CD4-positive, alpha-beta T cell treated with Interleukin-10 for 1 hour (primary cell): ENCODE measurements at places on chromosomes 6 and 20.
A peak's percentile ranks its signal among the peaks of the same experiment; 100 is the strongest.

GRCh38 chr6:157569543-157569942 lies 188.6 kb downstream of the ZDHHC14 start:
- DNase-seq = no peak

- DNase-seq = no peak
Observed at GRCh38 chr6:109610590-109610989, 80.4 kb downstream of the AK9 start.

GRCh38 chr6:145749632-145750031 lies 14.3 kb upstream of the EPM2A start:
- DNase-seq = no peak

- no peak for DNase-seq
Observed at GRCh38 chr6:118895261-118895560, 1.3 kb downstream of the ASF1A start.

GRCh38 chr20:9093218-9093957 lies 24.5 kb downstream of the PLCB4 start:
- DNase-seq = no peak

DNA sequence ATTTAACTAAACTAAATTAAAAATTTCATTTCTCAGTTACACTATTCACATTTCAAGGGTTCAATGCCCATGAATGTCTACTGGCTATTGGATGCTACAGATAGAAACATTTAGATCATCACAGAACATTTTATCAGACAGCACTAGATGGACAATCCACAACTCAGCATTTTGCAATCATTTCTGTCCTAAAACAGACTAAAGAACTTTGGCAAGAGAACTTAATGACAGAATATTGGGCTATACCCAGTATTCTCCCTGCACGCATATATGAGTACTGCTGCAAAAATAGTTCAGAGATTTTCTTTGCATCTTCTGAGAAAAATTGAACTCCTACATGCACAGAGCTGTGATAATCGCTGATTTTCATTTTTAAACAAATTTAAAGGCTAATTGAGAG lies 36.1 kb upstream of the FBXO30 start:
- no peak for DNase-seq

GRCh38 chr6:53934023-53934422 lies 139.2 kb downstream of the LRRC1 start:
- no peak for DNase-seq

DNA sequence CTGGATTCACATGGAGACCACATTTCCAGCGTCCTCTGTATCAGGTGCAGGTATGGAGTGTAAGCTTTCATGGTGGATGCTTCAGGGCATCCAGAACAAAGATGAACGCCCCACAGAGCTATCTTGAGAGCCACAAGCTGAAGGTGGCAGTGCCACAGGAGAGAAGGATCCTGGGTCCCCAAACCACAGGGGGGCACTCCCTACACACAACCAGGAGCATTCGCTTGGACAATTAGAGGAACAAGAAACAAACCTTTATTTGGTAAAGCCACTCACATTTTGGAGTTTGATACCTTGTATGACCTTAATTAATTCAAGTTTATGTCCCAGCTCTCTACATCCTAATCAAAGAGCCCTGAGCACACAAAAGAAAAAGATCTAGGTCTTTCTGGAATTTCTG lies 406.3 kb downstream of the PREX1 start:
- no peak for DNase-seq

- no peak for DNase-seq
Observed at GRCh38 chr20:45181639-45182038, 6.9 kb downstream of the PI3 start.

DNA sequence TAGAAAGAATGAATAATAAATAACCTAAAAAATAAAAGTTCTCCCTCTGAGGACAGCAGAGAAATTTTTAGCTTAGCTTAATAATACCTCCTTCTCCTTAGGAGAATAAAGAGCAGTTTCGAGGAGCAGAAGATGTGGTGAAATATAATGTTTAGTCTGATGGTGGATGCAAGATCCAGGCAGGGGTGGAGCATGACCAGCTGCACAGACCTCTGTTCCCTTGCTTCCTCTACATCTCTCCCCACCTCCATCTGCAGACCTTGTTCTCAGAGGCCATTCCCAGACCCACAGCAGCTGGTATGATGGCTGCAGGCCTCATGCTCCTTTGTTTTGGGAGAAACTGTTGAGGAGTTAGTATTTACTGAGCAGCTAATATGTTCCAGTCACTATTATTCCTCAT lies 1.5 kb downstream of the BTN3A2 start:
- DNase-seq = no peak

GRCh38 chr6:75802366-75802765 lies 53.3 kb downstream of the MYO6 start:
- no peak for DNase-seq

DNA sequence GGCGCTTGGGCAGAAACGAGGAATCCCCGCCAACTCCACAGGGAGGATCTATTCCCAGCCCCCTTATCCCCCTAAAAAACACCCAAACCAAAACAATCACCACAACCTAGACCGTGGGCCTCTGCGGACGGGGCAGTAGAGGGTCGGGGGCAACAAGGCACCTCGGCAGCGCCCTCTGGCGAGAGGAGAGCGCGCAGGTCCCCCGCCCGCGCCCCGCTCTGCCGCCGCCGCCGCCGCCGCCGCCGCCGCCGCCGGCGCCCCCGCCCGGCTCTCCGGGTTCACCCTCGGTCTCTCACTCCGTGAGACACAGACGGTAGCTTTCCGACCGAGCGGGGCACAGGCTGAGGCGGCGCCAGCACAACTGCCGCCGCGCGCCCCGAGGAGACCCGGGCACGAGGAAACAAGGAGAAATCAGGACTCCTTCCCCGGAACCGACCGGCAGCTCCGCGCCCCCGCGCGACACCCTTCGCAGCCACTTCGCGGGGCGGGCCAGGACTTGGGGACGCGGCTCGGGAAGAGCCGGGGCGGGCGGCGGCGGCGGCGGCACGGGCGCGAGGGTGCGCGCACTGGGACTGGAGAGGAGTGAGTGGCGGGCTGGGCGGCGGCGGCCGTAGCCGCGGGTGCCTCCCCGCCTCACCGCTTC lies at the start of gene SLC35F1:
TSS of gene SLC35F1 (plus strand) at position 307 of the 643 bp plus-strand sequence.
- DNase-seq = peak; percentile 1

DNA sequence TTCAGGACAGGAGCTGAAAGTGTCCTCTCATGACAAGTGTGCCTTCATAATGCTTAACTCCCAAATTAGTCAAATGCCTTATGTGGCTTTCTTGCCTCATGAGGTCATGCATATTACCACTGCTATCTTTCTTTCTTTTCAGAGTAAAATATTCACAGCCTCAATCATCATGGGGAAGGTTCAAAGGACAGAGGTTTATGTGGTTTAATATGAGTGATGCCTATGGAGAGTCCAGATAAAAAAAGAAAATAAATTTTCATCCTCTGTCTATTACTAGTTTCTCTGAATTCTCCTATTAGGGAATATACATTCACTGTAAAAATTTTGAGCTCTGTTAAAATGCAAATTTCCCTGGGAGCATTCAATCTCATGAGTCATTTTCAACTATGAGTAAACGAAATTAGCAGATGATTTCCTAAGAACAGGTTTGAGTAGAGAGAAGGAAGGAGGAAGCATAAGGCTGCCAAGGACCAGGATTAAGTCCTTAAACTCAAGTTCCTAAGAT lies 396.9 kb upstream of the ADGRB3 start:
- no peak for DNase-seq

DNA sequence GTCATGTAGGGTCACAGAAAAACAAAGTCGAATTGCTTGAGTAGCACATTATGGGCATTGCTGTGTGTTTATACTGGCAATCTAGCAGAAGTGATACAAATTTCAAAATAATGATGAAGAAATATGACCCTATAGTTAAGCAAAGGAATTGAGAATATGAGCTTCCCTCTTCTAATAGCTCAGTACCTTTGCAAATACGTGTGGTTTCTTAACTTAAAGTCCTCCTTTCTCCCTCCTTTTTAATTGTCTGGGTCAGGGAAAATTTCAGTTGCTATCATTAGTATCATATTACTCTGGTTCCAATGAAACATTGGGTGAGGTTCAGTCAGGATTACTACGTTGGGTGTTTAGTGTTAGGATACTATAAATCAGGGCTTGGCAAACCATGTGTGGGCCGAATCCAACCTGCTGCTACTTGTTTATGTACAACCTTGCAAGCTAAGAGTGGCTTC lies 166.8 kb upstream of the CARMIL1 start:
- DNase-seq = no peak

DNA sequence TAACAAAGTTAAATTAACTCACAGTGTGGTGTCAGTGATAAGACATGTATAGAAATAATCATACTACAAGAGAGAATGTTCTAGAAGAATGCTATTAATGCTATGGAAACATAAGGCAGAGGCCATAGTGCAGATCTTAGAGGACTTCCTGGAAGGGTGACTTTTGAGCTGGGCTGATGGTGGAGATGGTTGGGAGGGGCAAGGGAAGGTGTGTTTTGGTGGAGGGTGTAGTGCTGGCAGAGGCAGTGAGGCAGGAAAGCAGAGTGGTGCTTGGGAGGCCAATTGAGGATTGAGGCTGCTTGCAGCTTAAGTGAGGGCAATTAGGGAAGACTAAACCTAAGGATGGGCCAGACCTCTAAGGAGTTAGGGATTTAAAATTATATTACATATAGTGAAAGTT lies 58.5 kb upstream of the FNDC1 start:
- no peak for DNase-seq

- DNase-seq = no peak
Observed at GRCh38 chr6:91127752-91128151, 540.9 kb upstream of the MAP3K7 start.

- no peak for DNase-seq
Observed at GRCh38 chr20:47656318-47656717, 129.0 kb downstream of the SULF2 start.

- no peak for DNase-seq
Observed at GRCh38 chr6:112330071-112330878, 16.9 kb upstream of the RFPL4B start.

DNA sequence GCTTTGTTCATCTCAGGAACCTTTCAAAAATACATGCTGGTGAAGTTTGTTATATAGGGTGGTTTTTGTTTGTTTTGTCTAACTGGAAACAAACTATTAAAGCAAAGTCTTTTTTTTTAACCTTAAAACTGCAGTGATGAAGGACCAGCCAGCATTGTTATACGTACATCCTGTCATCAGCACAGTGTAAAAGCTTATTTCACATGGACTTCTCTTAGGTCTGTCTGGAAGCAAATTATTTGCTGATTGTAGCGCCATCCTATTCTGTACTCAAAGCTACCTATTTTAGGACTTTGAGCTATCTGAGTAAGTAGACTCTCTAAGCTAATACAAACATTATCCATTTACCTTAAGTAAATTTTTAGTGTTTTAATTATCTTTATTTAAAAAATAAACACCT lies 61.7 kb downstream of the SNX9 start:
- DNase-seq = peak; percentile 36

DNA sequence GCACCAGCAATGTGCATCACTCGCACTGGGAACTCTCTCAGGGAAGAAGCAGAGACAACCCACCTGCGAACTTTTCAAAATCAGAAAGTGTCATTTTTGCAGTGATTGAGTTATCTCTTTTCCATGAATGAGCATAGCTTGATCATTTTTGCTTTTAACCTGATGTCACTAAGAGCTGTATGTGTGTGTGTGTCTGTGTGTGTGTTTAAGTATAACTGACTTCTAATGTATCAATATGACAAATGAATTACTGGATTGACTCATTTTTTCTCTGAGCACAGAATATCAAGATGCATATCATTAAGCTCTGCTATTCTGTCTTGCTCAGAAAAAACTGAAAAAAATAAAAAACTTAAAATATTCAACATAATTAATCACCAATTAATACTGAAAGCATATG lies 548.9 kb upstream of the MARCKS start:
- DNase-seq = no peak

DNA sequence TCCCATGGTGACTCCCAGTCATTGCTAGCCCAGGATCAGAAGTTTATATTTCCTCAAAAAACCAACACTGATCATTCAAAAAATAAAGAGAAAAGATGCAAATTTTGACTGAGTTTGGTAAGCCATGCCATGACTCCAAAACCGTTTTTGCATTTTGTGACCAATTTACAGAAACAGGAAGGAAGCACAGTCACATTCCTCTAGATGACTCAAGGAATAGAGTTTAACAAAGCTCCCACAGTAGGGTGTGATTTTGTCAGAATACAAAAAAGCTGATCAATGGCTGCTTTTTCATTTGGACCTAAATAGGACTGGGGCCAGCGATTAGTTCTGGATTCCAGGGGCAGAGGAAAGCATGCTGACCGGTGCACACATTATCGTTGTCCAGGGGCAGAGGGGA lies 179.4 kb upstream of the AFDN start:
- no peak for DNase-seq

GRCh38 chr6:149139782-149140136 lies 177.8 kb upstream of the TAB2 start:
- no peak for DNase-seq

GRCh38 chr6:5634525-5634924 lies 372.2 kb downstream of the NRN1 start:
- DNase-seq = no peak

DNA sequence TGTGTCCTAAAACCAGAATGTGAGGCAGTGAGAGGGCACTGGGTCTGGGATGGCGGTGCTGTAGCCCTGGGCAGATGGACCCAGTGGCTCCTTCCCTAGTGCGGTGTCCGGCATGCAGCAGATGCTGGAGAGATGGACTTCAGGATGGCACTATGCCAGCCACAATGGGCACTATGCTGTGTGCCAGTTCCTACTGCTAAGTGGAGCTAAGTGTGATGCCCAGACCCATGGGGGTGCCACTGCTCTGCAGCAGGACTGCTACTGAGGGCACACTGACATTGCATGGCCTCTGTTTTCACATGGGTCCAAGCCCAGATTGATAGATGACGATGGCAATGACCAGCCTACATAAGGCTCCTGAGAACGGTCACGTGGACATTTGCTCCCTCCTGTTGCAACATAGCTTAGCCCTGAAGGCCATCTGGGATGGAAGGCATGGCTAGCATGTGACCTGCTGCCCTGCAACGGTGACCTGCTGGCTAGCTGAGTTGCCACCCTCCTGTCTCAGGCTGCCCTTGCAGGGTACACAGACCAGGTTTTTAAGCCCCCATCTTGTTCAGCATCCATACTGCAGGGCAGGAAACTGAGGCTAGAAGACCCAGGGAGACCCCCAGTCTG lies 31.3 kb upstream of the KCNK16 start:
- DNase-seq = no peak

DNA sequence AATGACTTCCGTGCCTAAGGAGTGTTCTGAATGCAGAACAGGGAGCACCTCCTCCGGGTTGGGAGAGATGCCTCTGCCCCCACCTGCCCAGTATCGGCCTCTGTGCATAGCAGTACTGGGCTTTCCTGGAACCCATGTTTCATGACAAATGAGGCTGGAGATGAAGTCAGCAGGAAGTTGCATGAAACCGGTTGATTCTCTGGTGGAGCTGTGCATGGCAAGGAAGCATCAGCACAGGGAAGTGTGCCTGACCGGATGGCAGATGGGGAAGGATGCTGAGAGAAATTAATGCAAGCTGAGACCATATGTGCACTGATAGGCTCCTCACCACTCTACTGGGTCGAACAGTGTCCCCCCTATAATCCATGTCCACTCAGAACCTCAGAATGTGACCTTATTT lies 155.5 kb downstream of the CDH26 start:
- no peak for DNase-seq

- peak; percentile 3 for DNase-seq
Observed at GRCh38 chr6:14316651-14317386, 199.2 kb downstream of the CD83 start.

- no peak for DNase-seq
Observed at GRCh38 chr20:38128691-38129090, 36.4 kb downstream of the TGM2 start.
